ENCODE measurements at places on chromosomes 11 and 22.

DNA sequence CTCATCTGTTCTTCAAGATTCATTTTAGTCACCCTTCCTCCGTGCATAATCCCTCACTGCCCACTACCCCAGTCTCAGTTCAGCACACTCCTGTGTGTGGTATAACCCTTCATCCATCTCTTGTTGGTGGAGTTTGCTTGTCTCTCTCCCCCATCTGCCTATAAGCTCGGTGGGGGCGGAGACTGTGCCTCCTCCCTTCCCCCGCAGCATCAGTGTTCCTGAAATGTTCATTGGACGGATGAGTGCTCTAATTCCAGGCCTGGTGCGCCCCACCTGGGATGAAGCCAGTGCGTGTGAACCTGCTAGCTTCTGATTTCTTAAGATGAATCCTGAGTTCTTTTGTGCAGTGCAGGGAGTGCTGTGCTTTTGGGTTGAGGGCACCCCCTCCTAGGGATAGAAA is 100.0 kb downstream of the GRIK4 start:
- DNase-seq, result no peak

DNA sequence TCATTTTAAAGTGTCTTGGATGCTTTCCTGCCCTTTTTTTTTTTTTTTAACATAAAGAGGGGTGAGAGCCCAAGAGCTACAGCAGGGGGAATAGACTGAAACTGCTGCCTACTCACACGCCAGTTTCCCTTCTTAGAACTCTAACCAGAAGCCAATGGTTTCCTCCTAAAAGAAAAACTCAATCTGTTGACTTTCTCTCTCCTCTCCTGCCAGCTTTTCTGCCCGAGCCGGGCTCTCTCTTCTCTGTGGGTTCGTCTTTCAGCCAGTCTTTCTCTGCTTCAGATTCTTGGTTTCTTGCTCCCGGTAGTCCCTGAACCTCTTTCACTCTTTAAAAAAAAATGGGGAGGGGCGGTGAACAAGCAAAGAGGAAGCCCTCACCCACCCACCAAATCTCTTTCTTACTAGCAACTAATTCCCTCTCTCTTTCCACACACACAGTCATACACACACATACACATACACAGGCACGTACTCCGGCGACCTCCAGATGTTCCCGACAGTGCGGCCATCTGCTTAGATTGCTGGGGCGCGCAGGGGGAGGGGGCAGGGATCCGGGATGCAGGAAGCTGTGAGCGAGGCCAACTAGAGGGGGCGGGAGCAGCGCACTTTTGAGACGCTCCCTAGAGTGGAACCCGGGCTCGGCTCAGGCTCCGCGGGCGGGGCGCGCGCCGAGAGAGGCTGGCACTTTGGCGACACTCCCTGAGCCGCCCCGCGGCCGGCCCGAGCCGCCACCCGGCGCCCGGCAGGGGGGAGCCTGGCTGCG is 444 bp upstream of the TSKU start:
- DNase-seq, result no peak

DNA sequence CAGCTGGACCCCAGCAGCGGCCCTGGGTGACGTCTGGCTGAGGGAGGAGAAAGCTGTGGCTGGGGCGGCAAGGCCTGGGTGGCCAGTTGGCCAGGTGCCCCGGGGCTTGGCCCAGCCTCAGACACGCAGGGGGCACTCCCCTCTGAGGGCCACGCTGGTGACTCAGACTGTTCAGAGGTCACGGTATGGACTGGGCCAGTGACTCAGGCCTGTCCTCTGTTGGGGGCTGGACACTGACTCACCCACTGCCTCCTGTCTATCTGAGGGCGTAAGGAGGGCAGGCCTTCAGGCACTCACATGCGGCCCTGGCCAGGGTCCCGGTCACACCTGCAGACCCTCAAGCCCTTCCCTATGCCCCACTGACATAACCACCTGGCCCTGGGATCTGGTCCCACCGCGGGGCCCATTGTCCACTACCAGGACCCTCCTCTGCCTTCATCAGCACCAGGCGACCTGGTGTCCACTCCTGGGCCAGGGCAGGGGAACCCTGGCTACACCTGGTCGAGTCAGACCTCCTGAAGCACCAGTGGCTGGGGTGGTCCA is 3.7 kb upstream of the MUC5AC start:
- DNase-seq, result no peak

DNA sequence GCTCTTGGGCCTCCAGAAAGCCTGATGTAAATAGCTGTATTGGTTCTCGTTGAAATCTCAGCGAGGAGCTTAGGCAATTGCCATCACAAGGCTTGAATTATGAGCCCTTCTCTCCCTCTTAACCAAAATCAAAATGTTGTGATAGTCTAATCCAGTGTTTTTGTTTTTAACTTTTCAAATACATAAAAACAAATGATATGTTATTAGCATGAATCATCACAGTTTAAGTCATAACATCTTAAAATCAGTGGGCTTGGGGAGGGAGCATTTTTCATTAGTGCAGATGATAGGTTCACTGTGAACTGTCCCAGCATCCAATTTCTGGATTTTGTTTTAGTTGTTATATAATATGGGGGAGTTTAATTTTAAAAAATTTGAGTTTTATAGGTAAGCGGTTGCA is 48.9 kb upstream of the HORMAD2 start:
- no peak for DNase-seq

DNA sequence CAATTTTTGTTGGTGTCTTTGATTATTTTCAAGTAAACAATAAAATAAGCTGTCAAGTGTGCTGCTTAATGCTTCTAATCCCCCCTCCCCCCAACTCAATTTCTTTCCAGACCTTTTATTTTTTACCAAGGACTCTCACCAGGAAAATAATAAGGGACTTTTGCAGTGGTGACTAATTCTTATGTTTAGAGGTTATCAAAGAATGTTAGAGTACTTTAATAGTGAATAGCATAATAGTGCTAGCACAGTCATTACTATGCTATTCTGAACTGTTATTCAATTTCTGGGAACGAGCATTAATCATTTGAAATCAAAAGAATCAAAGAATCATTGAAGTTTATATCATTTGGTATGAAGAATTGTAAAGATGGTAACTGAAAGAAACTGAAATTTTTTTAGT is 251.4 kb downstream of the DDX10 start:
- no peak for DNase-seq

- peak; percentile 60 for DNase-seq
Measured at GRCh38 chr11:102318469-102318868, 1.2 kb downstream of the BIRC3 start.

GRCh38 chr11:72930008-72930407 is 115.8 kb downstream of the ATG16L2 start:
- no peak for DNase-seq

DNA sequence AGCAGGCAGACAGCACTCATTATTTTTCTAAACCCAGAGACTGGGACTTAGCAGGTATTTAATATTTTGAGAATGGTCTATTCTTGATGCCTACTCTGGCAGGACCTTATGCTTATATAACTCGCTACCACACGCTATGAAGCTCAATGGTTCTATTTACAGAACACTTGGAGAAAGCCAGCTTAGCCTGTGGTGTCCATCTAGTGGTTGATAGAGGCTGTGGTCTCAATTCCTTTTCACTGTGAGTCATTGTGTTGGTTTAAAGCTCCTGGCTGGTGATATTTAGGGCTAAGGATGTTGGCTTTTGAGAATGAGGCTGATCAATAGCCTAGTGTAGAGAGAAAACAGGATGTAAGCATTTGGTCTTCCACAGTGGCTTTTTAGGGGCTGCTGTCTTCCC is 206.4 kb downstream of the DBX1 start:
- no peak for DNase-seq

- DNase-seq, result peak; percentile 99
Measured at GRCh38 chr11:64916775-64917662, at the start of gene ATG2A. ATG2A (minus strand) TSS chr11:64917209; CDS start chr11:64917135, 74 bp downstream.

GRCh38 chr11:22041039-22041438 is 151.8 kb upstream of the ANO5 start:
- DNase-seq, result no peak

GRCh38 chr11:43649501-43649900 is 31.0 kb upstream of the HSD17B12 start:
- DNase-seq, result no peak

GRCh38 chr11:14826600-14826999 is 65.4 kb downstream of the CYP2R1 start:
- no peak for DNase-seq

- DNase-seq, result peak; percentile 90
Measured at GRCh38 chr22:41688365-41689211, at the start of gene SNU13. SNU13 (minus strand) TSS chr22:41688867; CDS start chr22:41688796, 71 bp downstream.

- DNase-seq, result no peak
Measured at GRCh38 chr11:64681171-64681570, 41.8 kb downstream of the NRXN2 start.

DNA sequence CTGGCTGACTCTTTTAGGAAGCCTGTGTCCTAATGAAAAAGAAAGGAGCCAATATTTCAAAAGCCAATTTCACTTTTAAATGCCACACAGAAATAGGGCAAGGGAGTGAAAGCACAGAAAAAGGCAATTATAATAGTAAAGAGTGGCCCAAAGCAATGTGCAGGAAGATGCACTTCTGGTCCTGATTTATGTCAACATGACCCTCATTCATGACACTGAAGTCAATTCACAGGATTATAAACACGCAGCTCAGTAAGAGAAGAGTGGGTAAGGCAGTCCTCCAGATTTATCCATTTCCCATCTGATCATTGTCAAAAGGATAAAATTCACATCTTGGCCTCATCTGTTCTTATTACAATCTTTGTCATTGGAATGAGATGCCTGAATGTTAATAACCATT is 1049.7 kb upstream of the RAG2 start:
- DNase-seq, result no peak

DNA sequence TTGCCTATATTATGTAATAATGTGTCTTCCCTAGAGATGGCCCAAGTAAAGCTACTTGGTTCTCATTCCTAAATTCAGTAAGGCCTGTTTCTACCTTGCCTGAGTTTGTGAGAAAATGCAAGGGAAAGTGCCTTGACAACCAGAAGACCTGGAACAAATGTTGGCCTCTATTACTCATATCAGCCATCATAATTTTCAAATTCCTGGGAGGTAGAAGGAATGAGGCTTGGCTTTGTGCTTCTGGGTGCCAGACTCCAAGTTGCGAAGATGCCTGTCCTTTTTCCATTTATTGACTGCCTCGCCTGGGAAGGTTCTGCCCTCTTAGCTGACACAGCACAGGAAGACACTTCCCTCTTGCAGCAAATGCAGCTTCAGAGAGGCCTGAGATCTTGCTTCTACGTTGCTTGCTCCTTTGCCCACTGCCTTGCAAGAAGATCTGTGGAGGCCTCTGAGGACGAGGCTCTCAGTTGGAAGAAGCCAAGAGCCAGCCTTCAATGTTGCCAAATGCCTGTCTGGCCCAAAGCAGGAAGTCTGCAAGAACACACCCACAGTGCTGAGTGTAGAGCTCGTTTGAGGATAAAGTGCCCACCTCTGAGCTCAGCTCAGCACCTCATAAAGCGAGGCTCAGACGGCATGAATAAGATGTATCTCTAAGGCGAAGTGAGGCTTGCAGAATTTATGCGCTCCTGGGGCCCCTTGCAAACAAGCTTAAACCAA is 120.1 kb downstream of the GALNT18 start:
- no peak for DNase-seq

- no peak for DNase-seq
Measured at GRCh38 chr11:62399878-62400266, 19.0 kb upstream of the SCGB1A1 start.

- DNase-seq, result no peak
Measured at GRCh38 chr11:72308226-72309073, 64.5 kb upstream of the PHOX2A start.

- no peak for DNase-seq
Measured at GRCh38 chr11:2904153-2905052, 18.8 kb upstream of the CDKN1C start.

DNA sequence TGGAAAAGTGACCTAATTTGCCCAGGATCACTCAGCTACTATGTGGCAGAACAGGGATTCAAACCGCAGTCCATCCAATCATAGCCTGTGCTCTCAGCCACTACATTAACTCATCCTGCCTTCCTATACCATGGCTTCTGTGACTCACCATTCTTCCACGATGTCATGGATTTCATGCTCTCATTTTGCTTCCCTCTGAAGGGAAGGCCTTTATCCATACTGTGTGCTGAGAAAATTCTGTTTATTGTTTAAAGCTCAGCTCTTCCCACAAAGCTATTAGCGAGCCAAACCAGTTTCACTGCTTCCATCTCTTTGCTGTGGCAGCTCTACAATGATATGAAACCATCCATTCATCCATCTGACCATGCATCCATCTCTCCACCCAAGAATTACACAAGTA is 289.9 kb downstream of the TENM4 start:
- no peak for DNase-seq

DNA sequence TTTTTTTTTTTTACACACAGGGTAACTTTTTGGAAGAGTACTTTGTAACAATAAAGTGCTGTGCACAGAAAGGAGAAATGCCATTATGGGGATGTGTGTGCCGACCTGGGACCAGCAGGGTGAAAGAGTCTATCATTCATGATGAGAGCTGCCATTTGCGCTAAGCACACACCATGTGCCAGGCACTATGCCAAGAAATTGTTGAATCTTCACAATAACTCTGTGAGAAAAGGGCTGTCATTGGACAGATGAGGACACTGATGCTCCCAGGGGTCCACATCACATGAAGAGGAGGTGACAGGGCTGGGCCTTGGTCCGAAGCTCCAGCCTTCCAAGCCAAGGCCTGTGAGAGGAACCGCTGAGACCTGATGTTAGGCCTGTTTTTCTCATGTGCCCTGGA is 5.6 kb downstream of the DUSP18 start:
- no peak for DNase-seq

DNA sequence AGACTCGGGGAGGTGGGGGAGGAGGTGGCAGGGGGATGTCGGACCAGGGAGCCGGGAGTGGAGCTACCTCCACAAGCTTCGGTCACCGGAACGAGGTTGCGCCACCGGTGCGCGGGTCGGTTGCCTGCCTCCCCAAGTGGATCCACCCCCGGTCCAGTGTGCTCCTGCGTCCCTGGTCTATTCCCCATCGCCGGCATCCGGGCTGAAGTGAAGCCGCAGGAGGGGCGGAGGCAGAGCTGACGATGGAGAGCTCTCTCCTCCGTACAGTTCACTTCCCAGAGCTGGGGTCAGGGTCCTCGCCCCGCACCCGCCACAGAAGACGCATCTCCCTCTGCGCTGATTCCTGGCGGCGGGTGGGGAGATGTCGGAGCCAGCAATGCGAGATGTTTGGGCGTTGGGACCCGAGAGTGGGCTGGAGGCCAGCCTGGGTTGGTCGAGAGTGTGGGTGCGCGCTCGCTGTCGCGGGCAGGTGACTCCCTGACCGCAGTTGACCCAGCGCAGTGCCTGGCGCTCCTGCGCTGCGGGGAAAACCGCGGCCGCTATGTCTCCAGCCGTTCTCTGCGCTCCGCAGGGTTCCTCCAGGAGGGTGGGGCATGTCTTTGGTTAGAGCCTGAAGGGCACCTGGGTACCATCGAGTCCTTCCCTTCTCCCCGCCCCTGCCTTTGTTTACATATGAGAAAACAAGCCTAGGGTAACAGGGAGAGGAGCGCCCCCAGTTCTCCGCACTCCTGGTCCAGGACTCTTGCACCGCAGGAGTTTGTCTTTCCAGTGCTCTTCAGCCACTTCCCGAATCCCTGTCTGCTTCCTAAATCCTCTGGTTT is 1.7 kb downstream of the C11orf96 start:
- no peak for DNase-seq

DNA sequence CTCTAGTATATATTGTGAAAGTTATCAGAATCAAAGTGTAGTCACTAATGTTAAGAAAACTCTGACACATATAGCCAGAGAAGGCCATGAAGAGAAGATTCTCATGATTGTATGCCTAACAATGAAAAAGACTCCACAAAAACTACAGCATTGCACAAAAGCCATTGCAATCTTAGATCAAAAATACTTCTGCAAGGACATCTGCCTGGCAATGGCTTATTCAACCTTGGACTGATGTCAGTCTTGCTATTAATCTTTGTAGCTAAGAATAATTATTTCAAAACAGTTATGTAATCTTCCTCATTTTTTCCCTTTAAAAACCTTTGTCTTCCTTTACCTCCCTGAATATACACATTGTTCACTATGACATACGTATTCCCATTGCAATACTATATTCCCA is 55.3 kb upstream of the SLC36A4 start:
- no peak for DNase-seq

Measured in activated CD4-positive, alpha-beta T cell treated with anti-CD3 and anti-CD28 coated beads, Interleukin-2, amount 50 U/mL, for 1 hour (primary cell).